ENCODE measurements at places on chromosomes 4 and X. TPM values are rescaled to one million over a fixed set of nuclear protein-coding genes. Genes with fewer than 3 reads are reported as not detected.

The IL15 gene
- 4.4 TPM for total RNA-seq

The SORCS2 gene
- total RNA-seq = 2.9 TPM

The HSPA4L gene
- 3.5 TPM for total RNA-seq

The CXCL5 gene
- total RNA-seq = 2.7 TPM

The IL21 gene
- total RNA-seq = not detected

The DOK7 gene
- not detected for total RNA-seq

The NUDT9 gene
- 10.3 TPM for total RNA-seq

All from RPMI7951 (cell line).